ENCODE measurements at places on chromosomes 11 and 22.

DNA sequence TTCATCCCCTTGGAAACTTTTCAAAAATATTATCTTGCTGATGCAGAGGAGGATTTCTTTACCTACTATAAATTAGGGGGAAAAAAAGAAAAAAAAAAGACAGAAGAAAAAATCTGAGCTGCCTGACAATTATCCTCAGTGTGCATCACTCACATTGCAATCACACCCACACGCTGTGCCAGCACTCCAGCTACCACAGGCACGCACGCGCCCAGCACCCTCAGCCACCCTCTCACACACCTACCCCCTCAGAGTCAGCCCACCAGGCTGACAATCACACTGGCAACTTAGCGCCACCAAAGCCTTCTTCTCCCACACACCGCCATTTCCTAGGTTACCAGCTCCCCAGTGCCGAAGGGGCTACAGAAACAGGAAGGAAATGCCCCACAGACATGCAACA is 236.1 kb downstream of the KCNA4 start:
- DNase-seq = no peak

DNA sequence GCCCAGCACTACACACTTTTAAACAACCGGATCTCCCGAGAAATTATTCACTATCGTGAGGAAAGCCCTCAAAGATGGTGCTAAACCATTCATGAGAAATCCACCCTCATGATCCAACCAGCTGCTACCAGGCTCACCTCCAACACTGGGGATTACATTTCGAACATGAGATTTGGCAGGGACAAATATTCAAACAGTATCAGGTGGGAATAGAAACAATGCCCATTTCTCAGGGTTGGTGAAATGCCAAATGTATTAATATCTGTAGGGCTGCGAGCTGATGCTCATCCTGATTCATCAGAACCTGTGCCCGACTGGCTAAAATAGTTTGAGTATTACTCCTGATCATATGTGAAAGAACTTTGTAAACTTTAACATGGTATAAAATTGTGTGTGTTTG is 15.8 kb upstream of the PTPRJ start:
- no peak for DNase-seq

- DNase-seq = no peak
Observed at GRCh38 chr11:131824771-131825170, 454.4 kb downstream of the NTM start.

DNA sequence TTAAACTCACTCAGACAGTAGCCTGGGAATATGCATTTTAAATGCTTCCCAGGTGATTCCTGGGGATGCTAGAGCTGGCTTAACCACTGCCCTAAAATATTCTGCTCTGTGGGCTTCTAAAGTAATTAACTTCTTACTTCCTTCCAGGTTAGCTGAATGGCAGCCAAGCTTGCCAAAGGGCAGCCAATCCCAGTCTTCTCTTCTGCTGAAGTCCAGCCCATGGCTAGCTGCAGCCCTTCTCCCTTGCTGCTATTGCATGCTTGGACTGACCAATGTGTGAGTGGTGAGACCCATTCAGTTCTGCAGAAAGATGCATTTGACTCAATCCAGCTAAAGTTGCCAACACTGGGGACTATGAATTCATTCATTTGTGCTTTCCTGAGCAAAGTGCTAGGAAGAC is 411.9 kb downstream of the SOX6 start:
- no peak for DNase-seq

DNA sequence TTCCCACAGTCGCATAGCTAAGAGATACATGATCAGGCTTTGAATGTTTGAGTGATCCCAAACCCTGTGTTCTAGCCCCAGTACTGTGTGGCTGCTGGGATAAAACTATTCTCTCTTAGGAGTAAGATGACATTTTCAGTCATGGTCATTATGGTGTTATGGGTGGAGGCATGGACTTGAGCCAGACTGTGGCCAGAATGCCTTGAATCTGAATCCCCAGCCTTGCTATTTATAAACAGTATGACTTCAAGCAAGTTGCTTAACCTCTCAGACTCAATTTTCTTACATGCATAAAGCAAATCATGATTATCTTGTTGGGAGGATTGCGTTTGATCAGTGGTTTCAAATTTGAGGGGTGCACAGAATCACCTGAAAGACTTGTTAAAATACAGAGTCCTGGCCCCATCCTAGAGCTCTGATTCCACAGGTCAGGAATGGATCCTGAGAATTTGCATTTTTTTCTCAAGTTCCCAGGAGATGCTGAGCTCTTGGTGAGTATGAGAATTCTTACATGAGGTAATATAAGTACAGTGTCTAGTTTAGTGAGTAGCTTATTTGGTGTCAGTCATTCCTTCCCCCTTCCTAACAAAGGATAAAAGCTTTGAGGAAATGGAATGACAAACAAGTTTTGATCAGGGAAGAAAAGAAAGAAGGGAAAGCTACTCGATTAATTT is 571.7 kb downstream of the METTL15 start:
- no peak for DNase-seq

DNA sequence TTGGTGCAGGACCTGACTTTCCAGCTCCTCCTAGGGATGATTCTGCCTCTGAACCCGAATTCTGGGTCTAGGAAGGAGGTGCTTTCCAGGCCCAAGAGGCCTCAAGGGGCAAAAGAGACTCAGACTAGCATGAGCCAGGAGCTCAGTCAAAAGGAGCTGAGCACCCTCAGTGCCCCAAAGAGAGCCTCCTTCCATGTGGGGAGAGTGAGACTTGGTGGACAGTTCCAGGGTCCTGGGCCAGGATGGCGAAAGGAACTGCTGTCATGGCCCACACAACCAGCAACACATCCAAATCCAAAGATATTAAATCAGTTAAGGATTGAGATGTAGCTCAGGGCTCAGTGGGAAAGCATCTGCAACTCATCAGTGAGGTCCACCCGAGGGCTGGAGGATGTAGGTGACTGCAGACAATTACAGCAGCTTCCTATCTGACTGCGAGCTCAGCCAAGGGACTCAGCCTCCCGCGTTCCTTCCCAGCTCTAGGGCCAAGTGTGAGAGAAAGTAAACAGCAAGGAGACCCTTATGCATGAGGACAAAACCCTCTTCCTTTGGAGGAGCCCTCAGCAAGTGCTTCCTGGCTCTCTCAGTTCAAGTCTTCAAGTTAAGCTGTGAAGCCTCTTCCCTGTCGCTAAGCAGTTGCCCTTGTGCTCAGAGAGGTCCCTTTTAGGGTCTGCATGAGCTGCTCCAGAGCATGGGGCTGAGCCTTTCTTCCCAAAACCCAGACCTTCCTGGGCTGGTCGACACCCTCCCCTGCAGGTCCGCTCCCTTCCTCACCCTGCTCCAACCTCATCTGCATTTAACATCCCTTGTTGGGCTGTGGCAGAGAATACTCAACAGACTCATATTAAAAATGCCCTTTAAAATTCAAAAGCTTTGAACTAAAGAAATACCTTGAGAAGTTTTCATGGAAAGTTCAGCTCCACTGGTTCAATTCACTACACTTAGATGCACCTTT is 35.8 kb downstream of the C11orf58 start:
- DNase-seq = no peak

GRCh38 chr11:7196396-7197146 is 55.1 kb upstream of the SYT9 start:
- DNase-seq = no peak

- no peak for DNase-seq
Observed at GRCh38 chr11:2530131-2530854, 85.5 kb downstream of the KCNQ1 start.

DNA sequence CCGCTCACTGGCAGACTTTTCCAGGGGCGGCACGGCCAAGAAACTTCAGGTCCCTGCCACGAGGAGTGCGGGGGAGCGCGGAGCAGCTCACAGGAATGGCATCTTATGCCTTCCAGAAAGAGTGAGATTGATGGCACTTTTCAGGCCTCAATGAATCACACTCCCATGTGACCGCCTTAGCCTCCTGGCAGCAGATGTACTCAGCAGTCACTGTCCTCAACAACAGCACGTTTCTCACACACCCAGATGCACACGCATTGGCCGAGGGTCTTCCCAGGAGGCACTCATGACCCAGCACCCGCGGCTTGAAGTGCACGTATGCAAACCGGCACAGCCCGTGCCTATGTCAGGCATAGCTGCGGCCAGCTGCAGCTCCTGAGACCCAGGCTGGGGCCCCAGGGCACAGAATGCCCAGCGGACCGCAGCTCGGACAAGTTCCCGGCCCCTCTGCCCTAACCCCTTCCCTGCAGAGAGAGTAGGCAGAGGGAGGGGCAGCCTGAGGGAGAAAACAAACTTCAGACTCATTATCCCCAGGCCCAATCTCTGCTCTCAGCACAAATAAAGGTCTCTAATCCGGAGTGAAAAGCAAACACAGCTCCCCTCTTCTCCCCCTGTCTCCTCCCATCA is 48.3 kb downstream of the RPUSD4 start:
- no peak for DNase-seq

GRCh38 chr11:73734993-73735392 is 25.9 kb downstream of the RAB6A start:
- DNase-seq = no peak

- DNase-seq = no peak
Observed at GRCh38 chr11:125165111-125165842, 726 bp downstream of the PKNOX2 start.

- no peak for DNase-seq
Observed at GRCh38 chr11:23704183-23704582, 792.7 kb upstream of the LUZP2 start.

GRCh38 chr11:95385577-95385976 is 154.6 kb upstream of the SESN3 start:
- no peak for DNase-seq
